ENCODE measurements at places on chromosomes 1 and 21. TPM values are rescaled to one million over a fixed set of nuclear protein-coding genes. Genes with fewer than 3 reads are reported as not detected.

ILDR2 gene
- total RNA-seq: 72.6 TPM

GCSAML gene
- total RNA-seq: 0.36 TPM

CD160 gene
- not detected for total RNA-seq

PPP1R12B gene
- total RNA-seq: 56.8 TPM

RIPPLY3 gene
- total RNA-seq: 0.73 TPM

RNU1-1 gene
- 40,842 TPM for total RNA-seq

SH2D5 gene
- total RNA-seq: 2.1 TPM

BMP8B gene
- total RNA-seq: 1.5 TPM

MARK1 gene
- 34.7 TPM for total RNA-seq

CHODL gene
- total RNA-seq: 20.8 TPM
